ENCODE measurements at places on chromosomes 3 and 15. TPM values are rescaled to one million over a fixed set of nuclear protein-coding genes. Genes with fewer than 3 reads are reported as not detected.

Gene IFRD2
- 54.6 TPM for total RNA-seq

- no peak for DNase-seq
Measured at GRCh38 chr3:170560717-170561382, 25.0 kb downstream of the SLC7A14 start.

GRCh38 chr15:71282076-71282475 is 166.8 kb downstream of the THSD4 start:
- DNase-seq, result no peak

DNA sequence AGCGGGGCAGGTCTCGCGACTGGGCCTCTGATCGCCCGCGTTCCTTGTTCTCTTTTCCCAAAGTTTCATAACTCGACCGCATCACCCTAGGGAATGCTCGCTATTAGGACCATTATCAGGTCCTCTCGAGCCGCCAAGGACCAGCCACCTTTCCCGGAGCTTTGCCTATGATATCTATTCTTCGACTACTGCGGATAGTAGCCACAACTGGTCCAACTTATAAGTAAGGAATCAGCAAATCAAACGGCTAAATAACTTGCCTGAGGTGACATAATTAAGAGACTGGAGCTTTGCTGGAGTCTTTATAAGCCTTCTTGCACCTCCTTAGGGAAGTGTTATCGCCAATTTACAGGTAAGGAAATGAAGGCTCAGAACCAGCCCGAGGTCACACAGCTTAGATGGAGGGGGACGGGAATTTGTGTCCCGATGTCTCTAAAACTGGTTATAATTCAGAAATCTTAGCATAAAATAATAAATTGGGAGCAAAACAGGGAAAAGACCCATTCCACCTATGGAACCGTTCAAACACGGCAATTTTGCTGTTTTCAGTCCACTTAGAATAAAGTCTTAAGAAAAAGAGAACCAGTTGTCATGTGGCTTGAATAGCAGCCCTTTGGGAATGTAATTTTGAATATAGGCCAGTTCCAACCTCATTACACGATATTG is 479 bp upstream of the PLD1 start:
- no peak for DNase-seq

Gene P4HTM
- total RNA-seq, result 43.5 TPM

GRCh38 chr3:149489060-149489690 is 14.7 kb downstream of the TM4SF4 start:
- no peak for DNase-seq

Gene CYP1A1
- total RNA-seq, result not detected

DNA sequence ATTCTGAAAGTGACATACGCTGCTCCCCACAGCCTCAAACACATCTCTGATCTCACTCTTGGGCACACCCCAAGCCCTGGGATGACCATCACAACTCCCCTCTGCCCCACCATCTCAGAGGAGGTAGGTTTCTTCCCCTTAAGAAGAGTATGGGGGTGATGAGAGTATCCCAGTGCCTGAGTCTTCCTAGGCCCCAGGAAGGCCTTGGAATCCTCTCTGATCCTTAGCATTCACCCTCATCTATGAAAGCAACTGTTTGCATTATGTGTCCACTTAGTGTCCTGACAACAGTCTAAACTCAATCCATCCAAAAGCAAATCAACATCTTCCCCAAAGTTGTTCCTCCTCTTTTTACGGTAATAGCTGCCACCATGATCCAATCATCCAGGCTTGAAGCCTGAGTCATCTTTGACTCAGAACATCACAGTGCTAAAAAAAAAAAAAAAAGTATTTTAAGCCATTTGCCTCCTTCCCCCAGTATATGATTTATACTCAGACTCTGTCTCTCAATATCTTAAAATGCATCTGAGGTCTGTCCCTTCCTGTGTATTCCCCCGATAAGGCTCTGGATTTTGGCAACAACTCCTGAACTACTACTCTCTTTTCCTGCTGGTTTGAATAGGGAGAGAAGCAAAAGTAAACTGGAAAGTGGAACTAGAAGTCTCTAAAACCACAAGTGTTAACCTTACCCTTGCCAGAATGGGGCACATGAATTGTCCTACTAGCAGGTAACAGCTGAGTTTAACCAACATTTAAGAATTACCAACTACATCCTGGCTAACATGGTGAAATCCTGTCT is 22.5 kb downstream of the POPDC2 start:
- no peak for DNase-seq

- no peak for DNase-seq
Measured at GRCh38 chr3:55165704-55166405, 238.0 kb upstream of the LRTM1 start.

- DNase-seq, result peak; percentile 27
Measured at GRCh38 chr3:108602249-108602934, 12.9 kb downstream of the DZIP3 start.

DNA sequence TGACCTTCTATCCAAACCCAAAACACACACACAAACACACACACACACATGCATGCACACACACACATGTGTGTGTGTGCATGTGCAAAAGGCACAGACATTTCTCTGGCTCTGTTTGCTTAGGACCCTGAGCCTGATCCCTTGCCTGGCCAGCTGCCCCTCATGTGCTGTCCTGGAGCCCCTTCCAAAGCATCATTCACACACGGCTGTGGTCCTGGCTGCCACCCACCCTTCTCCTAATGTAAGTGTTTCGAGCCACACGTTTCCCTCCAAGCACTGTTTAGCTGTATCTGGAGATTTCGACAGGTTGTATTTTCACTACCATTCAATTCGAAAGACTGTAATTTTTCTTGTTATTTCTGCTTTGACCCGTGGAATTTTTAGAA is 45.8 kb upstream of the KLF13 start:
- DNase-seq, result no peak

DNA sequence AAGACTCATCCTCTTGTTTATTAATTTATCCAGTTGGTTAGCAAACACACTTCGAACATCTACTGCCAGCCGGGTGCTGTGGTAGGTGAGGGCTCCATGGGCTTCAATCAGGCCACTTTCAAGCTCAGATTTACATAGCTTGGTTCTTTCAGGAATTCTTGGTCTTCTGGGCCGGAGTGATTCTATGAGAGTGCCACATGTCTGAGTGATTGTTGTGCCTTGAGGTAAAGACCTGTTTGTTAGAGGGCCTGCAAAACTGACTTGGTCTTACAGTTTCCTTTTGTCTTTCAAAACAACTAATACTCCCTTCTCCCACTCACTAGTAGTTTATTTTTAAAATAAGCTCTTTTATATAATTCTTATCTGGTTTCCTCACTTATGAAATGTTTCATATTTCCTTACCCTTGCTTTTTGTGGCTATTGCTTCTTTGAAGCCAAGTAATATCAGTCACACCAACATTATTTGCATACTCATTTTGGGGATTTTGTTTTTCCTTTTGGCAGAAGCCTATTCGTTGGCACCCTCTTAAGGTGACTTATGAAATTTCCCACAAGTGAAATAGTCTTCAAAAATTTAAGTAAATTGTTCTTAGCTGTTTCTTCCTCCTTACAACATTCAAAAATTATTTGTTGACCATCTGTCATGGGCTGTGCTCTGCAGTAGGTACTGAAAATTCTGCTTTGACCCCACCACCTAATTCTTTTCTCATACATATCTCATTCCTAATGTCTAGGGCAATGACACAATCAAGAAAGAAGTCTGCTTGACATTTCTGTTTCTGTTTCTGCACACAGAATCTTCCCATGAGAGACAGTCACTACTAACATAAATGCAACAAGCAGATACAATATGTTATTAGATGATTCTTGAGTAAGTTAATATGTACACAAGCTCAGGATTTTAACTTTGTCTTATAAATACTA is 120.2 kb downstream of the LRRC28 start:
- no peak for DNase-seq

Gene PCBP4
- 31.5 TPM for total RNA-seq

- DNase-seq, result no peak
Measured at GRCh38 chr3:24156466-24156865, 211.4 kb downstream of the NR1D2 start.

DNA sequence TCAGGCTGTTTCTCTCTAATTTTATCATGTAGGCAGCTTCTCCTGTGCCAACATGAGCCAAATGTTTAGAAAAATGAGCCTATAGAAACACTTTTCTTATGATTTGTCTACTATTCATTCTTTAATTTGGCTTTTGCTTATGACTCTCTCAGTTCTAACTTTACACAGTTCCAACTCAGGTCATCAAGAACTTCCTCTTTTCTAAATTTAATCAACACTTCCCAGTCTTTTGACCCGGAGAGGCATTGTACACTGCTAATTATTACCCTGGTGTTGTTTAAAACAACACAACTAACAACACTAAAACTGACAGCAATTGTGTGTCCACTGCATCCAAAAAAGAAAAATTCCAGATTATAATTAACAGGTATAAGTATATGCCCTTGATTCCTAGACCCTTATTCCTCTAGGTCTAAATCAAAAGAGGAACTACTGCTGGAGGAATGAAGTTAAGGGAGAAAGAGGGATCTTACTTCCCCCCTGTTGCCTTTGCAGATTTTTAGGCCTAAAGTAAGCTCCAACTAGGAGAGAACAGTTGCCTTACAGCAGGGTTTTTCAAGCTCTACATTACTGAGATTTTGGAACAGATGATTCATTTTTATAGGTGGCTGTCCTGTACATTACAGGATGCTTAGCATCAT is 332.2 kb upstream of the GOLIM4 start:
- DNase-seq, result no peak

- no peak for DNase-seq
Measured at GRCh38 chr15:48631176-48631770, 14.2 kb downstream of the FBN1 start.

- no peak for DNase-seq
Measured at GRCh38 chr3:79178471-79179180, 589.2 kb downstream of the ROBO1 start.

Gene IMPG2
- total RNA-seq, result 0.57 TPM

Gene P2RY1
- total RNA-seq, result 0.44 TPM

Gene ZNF654
- 15.0 TPM for total RNA-seq

GRCh38 chr15:100902436-100903167 is 16.6 kb upstream of the LRRK1 start:
- no peak for DNase-seq

DNA sequence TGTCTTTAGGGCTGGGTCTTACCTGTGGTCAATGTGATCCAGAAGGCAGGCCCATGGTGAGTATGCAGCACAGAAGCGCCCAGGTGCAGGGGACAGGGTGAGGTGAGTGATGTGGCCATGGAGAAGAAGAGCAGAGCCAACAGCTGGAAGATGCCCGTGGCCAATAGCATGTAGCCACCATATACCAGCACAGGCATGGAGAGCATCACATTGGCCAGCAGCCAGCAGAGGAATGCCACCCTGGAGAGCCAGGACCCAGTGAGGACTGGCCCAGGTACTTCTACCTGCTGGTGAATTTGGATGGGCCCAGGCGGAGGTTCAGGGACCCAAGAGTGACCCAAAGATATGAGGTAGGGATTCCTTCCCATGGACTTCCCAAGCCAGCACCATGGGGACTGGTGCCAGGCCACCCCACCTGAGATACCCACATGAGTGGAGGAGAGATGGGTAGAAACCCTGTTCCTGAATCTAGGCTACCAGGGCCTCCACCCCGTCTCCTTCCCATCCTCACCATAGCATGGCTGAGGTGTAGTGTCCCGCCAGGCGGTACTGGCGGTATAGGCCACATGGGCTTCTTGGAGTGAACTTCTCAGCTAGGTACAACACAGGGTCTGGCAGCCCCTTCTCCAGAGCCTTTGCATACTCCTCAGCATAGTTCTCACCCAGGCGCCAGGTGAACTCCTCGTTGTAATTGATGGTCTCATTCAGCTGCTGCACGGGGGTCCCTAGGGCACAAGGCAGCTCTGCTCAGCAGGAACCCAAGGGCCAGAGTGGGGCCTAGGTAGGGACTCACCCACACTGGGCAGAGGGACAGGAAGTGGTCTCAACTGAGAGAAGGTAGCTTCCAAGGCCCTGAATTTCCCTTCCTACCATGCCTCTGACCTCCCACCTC is 6.2 kb downstream of the DUOXA2 start:
- no peak for DNase-seq

- DNase-seq, result no peak
Measured at GRCh38 chr3:124576565-124577493, 153.4 kb upstream of the UMPS start.

- no peak for DNase-seq
Measured at GRCh38 chr15:64732156-64732860, 43.1 kb downstream of the RBPMS2 start.
